AG09319 (cell line): ENCODE measurements at places on chromosomes 6 and 20.

GRCh38 chr6:36098920-36099647 lies 31.2 kb upstream of the MAPK13 start:
- DNase-seq, result no peak

DNA sequence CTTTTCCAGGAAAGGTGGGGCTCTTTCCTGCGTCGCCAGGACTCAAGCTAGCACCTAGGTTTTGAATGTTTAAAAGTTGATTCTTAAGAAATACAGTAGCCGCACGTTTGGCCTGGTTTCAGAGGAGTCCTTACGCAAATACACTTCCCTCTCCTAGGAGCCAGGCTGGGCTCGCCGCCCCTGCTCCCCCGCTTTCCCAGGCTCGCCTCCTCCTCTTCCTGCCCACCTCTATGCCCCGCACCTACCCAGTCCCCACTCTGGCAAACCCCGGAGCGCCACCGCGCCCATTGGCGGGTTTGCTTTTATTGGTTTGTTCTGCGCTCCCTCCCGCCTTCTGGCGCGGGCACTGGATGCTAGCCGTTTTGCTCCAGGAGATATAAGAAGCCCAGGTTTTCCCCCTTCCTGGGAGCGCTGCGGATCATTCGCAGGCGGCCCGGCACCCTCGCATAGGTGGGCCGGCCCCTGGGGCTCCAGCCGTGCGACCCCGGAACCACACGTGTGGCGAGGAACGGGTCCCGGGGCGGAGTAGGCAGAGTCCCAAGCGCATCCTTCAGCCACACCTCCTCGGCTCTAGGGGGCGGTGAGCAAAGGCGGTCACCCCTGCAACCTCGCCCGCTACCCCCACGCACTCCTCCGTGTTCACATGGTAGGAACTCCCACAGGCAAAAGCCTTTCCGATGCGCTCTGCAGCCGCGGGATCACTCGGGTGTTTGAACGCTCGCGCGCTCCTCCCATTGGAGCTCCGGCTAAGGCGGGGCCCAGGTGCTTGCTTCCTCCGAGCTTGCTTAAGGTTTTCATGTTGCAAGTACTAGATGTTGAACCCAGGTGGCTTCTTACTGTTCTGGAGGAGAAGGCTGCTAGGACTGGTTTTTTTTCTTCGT lies 119.0 kb downstream of the RTN4IP1 start:
- DNase-seq, result no peak

DNA sequence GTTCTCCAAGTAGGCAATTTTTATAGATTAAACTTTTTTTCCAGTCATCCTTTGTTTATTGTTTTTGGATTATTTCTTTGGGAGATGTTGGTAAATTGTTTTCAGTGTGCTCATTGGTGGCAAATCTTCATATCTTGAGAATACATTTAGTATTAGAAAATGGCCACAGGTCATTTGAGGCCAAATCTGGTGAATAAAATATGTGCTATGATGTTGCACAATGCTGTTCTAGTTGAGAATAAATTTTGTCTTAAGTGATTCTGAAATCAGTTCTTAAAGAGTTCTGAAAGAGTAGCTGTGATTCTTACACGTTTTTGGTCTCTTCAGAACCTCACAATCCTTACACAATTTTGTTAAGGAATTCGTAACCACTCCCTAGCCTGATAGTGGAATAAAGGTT lies 20.1 kb downstream of the CDKAL1 start:
- DNase-seq, result no peak

DNA sequence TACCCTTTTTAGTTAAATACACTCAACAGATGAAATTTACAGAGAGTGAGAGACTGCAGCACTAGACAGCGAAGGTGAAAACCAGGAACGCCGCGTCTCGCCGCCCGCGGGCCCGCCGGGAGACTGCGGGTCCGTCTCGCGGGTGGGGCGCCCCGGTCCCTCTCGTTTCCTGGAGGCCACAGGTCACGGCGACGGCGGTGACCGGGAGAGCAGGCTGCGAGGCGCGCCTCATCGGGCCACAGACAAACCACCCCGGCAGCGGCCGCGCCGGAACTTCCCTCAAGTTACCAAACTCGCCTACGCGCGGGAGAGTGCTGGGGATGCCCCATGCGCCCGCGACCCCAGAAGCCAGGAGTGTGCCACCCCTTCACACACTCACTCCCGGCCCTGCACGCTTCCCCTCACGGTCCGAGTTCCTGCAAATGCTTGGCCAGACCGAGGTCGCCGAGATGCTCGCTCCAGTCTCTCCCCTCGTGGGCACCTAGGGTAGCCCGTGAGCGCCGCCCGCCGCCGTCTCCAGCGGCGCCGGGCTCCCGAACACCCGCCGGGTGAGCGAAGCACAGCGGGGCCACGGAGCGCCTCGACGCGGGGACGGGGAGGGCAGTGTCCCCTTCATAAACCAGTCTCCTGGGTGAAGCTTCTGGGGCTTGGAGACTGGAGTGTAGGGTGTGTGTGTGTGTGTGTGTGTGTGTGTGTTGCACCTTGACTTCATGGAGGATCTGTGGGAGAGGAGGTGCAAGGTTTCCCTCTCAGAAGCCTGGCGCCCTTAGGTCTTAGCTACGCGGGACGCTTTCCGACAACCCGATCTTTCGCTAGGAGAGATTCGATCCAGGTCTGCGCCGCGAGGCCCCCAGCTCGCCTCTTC lies 1.4 kb downstream of the BACH2 start:
- no peak for DNase-seq

GRCh38 chr20:59645761-59646171 lies 41.4 kb downstream of the PHACTR3 start:
- no peak for DNase-seq

GRCh38 chr20:53822534-53822933 lies 228.9 kb upstream of the ZNF217 start:
- DNase-seq, result no peak

DNA sequence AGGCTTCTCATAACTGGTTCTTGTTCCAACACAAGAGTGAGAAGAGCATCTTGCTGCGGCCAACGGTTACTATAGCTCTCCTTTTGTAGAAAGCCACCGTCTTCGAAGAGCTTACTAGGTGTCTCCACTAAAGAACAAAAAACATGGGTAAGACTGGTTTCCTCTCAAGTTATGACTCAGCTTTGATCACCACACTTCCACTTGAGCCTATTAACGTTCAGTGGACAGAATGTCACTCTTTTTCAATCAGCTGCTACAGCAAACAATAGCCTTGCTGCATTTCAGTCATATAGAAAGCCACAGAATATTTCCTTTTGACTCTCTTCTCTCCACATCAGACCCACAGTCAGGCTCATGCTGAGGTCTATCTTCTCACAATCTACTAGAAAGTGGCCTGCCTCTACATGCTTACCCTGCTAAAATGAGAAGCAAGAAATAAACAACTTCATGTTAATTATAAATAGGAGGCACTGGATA lies 243.5 kb upstream of the PREP start:
- DNase-seq, result no peak

DNA sequence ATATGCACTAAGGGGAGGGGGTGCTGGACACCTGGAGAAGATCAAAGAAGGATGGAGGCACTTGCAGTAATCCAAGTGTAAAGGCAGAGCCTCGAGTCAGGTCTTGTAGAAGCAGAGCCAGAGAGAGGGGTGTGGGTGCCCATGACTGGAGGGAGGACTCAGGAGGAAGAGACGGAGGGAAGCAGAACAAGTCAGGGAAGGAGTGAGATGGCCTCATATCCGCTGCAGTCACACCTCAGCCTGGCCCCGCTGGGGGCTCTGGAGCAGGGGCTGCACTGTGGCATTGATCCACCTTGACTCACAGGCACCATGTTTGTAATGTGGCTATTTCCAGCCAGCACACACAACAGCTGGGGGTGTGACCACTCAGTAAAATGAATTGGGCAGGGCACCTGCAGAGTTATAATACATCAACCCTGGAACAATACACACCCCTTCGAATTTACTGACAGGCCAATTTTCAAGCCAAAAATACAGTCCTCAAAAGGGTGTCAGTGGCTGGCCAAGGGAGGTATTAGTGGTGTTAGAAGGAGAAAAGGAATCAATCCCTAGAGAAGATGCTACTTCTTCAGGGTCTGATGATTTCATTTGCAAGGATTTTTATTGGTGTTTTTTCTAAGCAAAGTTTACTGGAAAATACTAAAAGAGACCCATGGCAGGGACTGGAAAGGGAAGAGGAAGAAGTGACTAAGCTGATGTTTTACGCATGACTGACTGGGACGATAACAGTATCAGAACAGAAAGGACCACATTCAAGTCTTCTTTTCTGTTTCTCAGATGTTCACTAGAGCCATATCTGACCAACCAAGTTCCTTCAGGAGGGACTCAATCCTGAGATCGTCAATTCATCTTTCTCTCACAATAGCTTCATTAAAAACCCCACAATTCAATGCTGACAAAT lies 18.9 kb upstream of the NXT1 start:
- DNase-seq, result no peak

DNA sequence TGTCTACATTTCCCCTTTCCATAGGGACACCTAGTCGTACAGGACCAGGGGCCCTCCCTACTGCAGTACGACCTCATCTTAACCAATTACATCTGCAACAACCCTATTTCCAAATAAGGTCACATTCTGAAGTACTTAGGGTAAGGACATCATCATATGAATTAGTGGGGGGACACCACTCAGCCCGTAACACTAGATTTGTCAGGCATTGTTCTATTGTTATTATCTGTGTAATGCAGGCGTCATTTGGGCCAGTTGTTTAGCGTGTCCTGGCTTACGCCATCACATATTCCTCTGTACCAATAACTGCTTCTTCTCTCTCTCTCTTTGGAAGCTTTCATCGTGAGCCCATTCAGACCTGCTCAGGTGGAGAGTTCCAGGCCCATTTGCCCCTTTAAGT lies 89.3 kb downstream of the CAP2 start:
- no peak for DNase-seq

GRCh38 chr20:14657266-14658005 lies 320.0 kb upstream of the FLRT3 start:
- no peak for DNase-seq

DNA sequence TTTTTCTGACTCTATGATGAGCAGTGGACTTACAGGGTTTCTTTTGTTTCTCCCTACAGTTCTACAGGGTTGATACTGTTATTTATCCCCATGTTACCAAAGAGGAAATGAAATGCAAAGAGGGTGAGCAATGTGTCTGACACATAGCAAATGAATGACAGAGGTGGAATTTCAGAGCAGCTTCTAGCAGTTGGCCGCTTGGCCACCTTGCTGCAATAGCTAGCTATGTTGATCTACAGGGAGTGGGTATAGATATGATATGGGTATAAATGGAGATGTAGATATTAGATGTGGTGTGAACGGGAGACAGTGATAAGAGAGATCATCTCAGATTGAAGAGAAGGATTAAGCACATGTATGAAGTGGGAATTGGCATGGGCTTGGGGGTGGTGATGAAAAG lies 10.9 kb upstream of the SLC22A3 start:
- no peak for DNase-seq

- no peak for DNase-seq
Measured at GRCh38 chr6:12017263-12017662, 5.2 kb downstream of the HIVEP1 start.

GRCh38 chr6:21468461-21468860 lies 125.1 kb upstream of the SOX4 start:
- DNase-seq, result no peak

DNA sequence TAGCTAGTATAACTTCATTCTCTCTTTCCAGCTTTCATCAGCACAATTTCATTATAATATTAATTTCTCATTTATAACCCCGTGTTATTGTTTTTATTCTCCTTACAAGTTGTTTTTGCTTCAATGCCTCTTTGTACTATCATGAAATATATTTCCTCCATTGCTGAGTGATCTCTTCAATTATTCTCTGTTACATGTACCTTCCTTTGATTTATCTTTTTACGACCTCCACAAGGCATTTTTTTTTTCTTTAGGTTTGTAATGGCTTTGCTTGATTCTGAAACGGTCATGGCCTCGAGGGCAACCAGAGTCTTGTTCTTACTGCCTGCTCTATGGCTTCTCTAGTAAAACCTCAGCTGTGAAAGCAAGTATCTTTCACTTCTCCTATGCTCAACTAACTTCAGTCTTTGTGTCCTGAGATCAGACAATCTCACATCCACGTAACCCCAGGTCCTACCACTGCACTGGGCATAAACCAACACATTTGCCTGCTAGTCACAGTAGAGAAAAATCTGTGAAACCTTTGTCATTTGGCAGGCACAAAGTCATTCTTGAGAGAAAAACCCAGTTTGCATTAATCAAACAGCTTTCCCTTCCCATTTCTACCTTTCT lies 119.9 kb downstream of the UST start:
- no peak for DNase-seq

- no peak for DNase-seq
Measured at GRCh38 chr6:36121787-36122494, 8.4 kb upstream of the MAPK13 start.

DNA sequence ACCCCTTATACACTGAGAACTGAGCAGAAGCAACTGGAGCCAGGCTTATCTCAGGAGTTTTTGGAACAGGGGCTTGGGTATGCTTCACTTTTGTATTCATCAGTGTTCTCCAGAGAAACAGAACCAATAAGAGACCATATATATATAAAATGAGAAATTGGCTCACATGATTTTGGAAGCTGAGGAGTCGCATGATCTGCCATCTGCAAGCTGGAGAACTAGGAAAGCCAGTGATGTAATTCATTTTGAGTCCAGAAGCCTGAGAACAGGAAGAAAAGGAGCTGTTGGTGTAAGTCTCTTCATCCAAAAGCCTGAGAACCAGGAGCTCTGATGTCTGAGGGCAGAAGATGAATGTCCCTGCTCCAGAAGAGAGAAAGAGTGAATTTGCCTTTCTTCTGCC lies 272.0 kb downstream of the SLC35F1 start:
- no peak for DNase-seq

DNA sequence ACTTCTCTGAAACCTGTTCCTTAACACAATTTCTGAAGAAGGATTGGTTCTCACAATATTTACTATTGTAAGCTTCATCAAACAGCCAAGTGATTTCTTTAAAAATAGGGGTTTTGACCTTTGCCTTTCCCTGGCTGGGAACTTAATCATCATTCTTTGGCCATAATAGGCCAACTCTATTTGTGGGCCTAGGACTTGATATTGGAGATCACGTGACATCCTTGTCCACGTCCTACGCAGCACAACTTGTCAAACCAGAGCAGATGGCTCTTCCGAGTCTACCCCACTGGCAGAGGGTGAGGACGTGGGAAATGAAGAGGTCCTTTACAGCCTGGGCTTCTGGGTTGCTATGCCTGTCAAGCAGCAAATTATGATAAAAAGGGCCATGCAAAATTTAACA lies 1030.6 kb downstream of the KIF16B start:
- DNase-seq, result no peak

DNA sequence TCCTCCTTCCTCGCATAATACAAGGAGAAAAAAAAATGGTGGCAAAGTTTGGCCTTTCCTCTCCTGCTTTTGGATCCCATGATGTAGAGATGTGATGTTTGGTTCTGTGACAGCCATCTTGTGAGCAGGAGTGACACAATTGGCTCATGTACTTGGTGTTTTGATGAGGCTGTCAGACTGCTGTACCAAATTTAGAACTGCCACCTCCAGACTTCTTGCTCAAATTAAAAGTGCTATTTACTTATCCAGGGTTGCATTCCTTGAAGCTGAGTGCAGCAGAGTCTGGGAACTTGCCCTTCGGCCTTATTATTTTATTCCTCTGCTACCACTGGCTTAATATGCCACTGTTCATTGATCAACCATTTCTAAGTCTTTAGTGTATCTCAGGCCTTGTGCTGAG lies 21.9 kb downstream of the BCAS1 start:
- DNase-seq, result no peak

- no peak for DNase-seq
Measured at GRCh38 chr6:133937909-133938308, 15.1 kb upstream of the TBPL1 start.

GRCh38 chr6:91575032-91575431 lies 988.2 kb upstream of the MAP3K7 start:
- DNase-seq, result no peak

GRCh38 chr6:119343167-119343566 lies 6.4 kb downstream of the MAN1A1 start:
- DNase-seq, result no peak
